ENCODE measurements at places on chromosomes 6 and 20.

GRCh38 chr6:3473773-3474172 lies 16.9 kb upstream of the SLC22A23 start:
- DNase-seq: no peak

- DNase-seq: no peak
These were observed 33.8 kb upstream of the FAM135A start for GRCh38 chr6:70379473-70380013.

GRCh38 chr6:149438855-149439254 lies 38.8 kb downstream of the SUMO4 start:
- no peak for DNase-seq

DNA sequence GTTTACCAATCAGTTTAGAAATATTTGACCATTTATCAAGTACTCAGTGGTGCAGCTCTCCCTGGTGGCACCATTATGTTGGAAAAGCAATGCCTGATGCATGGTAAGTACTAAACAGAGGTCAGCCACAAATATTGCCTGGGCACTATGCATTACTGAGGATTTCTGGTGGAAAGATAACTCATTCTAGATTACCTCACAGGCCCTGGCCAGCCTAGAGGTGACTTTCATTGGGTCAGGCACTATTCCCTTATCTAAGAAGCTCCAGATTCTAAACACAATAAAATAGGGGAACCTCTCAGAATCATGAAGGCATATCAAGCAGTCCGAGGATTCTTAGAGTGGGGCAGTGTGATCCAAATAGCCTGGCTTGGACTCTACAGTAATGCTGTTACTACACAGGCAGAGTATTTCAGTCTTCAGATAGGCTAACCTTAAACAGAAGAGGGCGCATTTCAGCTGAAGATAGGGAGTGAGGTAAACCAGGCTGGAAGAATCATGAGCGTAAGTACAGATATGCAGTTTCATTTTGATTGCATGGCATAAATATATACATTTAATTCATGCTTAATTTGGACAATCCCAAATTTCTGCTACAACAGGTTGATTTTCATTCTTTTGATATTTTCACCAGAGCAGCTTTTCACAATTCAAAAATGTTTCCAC lies 12.1 kb downstream of the LGSN start:
- no peak for DNase-seq

DNA sequence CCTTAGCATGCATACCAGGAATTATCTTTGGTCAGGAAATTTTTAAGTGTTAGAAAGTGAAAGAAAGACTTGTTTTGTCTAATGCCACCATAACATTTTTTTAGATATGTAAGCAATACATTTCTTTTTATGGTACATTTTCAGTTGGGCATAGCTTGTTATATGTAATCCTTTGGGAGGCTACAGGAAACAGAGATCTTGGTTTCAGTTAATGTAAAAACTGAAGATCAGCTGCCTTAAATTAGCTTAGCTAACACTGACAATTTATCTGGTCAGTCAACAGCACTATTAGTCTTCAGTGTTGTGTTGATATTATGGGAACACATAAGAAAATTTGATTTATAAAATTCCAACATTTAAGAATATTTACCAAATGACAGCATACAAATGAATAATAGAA lies 78.6 kb upstream of the SMIM8 start:
- no peak for DNase-seq

GRCh38 chr6:2890976-2891767 lies 11.9 kb downstream of the SERPINB9 start:
- DNase-seq: no peak

- DNase-seq: no peak
These were observed 21.6 kb upstream of the GFOD1 start for GRCh38 chr6:13508711-13509705.

GRCh38 chr20:17893445-17893844 lies 75.1 kb downstream of the SNX5 start:
- DNase-seq: no peak

Data from suprapubic skin (tissue), 4 donors.